Colonic mucosa (tissue), 4 donors: ENCODE measurements at places on chromosomes 12 and 14. TPM values are rescaled to one million over a fixed set of nuclear protein-coding genes. Genes with fewer than 3 reads are reported as not detected.

MYO1A gene
- total RNA-seq = 273 TPM

GNG2 gene
- 4.9 TPM for total RNA-seq

GRCh38 chr12:33052141-33053051, 155.8 kb upstream of the PKP2 start:
- no peaks in the 10 kb centered on the region for H3K4me1 ChIP-seq
- H3K27me3 ChIP-seq = no peaks in the 10 kb centered on the region
- no peaks in the 10 kb centered on the region for H3K36me3 ChIP-seq
- no peak overlapping the region for H3K4me3 ChIP-seq
- H3K27ac ChIP-seq = no peak overlapping the region

GRCh38 chr12:117046011-117046369, 53.2 kb downstream of the TESC start:
- no peaks in the 10 kb centered on the region for H3K4me1 ChIP-seq
- no peak overlapping the region for H3K27ac ChIP-seq
- no peak for DNase-seq

- DNase-seq = no peak
- H3K4me3 ChIP-seq = no peak overlapping the region
- H3K27me3 ChIP-seq = no peaks in the 10 kb centered on the region
- no peaks in the 10 kb centered on the region for H3K4me1 ChIP-seq
- H3K36me3 ChIP-seq = no peaks in the 10 kb centered on the region
- H3K27ac ChIP-seq = no peak overlapping the region
Measured at GRCh38 chr12:108477055-108477880, 37.8 kb upstream of the FICD start.

- H3K4me3 ChIP-seq = no peak overlapping the region
- H3K36me3 ChIP-seq = no peaks in the 10 kb centered on the region
- DNase-seq = no peak
- H3K27me3 ChIP-seq = no peaks in the 10 kb centered on the region
Measured at GRCh38 chr14:24881116-24881893, 168.6 kb downstream of the STXBP6 start.

RIPK3 gene
- total RNA-seq = 30.1 TPM

POTEG gene
- total RNA-seq = not detected

GRCh38 chr12:111322336-111323250, 46.3 kb downstream of the PHETA1 start:
- H3K4me1 ChIP-seq = no peaks in the 10 kb centered on the region
- H3K4me3 ChIP-seq = no peak overlapping the region
- H3K27ac ChIP-seq = no peak overlapping the region
- H3K36me3 ChIP-seq = no peaks in the 10 kb centered on the region
- no peaks in the 10 kb centered on the region for H3K27me3 ChIP-seq

GRCh38 chr12:110556705-110557104, 26.4 kb downstream of the PPTC7 start:
- no peak overlapping the region for H3K4me3 ChIP-seq
- H3K27me3 ChIP-seq = no peaks in the 10 kb centered on the region
- H3K4me1 ChIP-seq = peaks cover 4% of the 10 kb centered on the region
- no peak for DNase-seq

DNA sequence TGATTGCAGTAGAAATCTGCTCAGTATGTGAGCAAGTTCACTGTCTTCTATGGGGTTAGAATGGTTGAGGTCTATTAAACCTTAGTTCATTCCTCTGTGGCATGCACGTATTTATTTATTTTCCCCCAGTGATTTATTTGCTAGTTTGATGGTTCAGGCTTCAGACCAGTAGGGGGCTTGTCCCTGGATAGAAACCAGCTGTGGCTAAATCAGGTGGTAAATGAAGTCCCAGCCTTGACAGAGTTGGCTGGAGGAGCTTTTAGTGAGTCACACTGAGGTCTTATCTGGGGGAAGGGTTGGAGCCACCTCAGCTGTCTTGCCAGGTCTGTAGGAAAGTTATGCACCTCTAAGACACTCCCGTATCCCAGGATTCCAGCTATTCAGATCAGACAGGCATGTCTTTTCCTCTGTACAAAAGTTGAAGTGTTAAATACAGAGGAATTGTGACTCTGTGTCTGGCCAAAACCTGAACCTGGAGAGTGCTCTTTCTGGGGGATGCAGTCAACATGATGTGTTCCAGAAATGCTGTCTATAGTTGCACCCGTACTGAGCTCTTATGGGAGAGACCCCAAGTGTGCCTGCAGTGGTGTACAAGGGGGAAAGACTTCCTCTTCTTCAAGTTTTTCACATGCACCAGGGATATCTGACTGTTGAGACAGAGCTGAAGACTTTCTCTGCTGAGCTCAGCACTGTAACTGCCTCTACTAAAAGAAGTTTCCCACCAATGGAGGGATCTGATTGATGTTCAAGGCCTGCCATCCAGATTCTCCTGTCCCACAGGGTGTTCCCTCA, 1322.1 kb downstream of the TMEM121 start:
- H3K4me3 ChIP-seq = no peak overlapping the region
- H3K36me3 ChIP-seq = no peaks in the 10 kb centered on the region
- H3K4me1 ChIP-seq = peaks cover under 1% of the 10 kb centered on the region
- no peak overlapping the region for H3K27ac ChIP-seq
- no peaks in the 10 kb centered on the region for H3K27me3 ChIP-seq

DNA sequence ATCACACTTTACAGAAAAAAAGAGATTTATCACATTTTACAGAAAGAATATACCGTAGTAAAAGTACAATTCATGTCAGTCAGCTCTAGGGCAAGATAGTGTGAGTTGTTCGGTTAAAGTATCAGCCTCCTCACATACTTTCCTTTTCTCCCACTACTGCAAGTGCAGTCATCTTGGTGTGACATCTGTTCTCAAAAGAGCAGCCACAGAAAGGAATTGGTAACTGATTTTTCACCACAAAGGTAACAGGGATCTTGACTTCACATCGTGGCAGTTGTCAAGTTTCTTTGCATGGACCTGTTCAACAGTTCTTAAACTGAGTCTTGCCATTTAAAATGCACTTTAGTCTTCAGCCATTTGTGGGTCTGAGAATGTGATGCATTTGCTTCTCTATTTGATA, 5.0 kb upstream of the E2F7 start:
- no peaks in the 10 kb centered on the region for H3K4me1 ChIP-seq
- no peaks in the 10 kb centered on the region for H3K36me3 ChIP-seq
- H3K27ac ChIP-seq = no peak overlapping the region
- DNase-seq = no peak
- H3K27me3 ChIP-seq = no peaks in the 10 kb centered on the region

HPD gene
- total RNA-seq = 0.91 TPM

- H3K27me3 ChIP-seq = no peaks in the 10 kb centered on the region
- DNase-seq = no peak
- no peak overlapping the region for H3K4me3 ChIP-seq
- H3K27ac ChIP-seq = no peak overlapping the region
- no peaks in the 10 kb centered on the region for H3K4me1 ChIP-seq
Measured at GRCh38 chr14:76203086-76204001, 51.6 kb downstream of the GPATCH2L start.

GLS2 gene
- 1.7 TPM for total RNA-seq

- peaks cover 30% of the 10 kb centered on the region for H3K27me3 ChIP-seq
- no peak for DNase-seq
- H3K27ac ChIP-seq = no peak within 1 kb of the TSS
- H3K36me3 ChIP-seq = no peaks in the 10 kb centered on the region
- peaks cover 27% of the 10 kb centered on the region for H3K4me1 ChIP-seq
- H3K4me3 ChIP-seq = peak within 1 kb of the TSS; percentile 45
Measured at GRCh38 chr12:48999371-49000131, at the start of gene DDN. DDN (minus strand) TSS chr12:48999375; CDS start chr12:48999287, 88 bp downstream.

- no peak for DNase-seq
- H3K27ac ChIP-seq = no peak overlapping the region
- no peak overlapping the region for H3K4me3 ChIP-seq
- no peaks in the 10 kb centered on the region for H3K4me1 ChIP-seq
- H3K36me3 ChIP-seq = no peaks in the 10 kb centered on the region
Measured at GRCh38 chr12:124433147-124433874, 134.1 kb downstream of the NCOR2 start.

IFNG-AS1 gene
- not detected for total RNA-seq

GRCh38 chr12:57811028-57811755, 7.3 kb downstream of the AVIL start:
- no peaks in the 10 kb centered on the region for H3K4me1 ChIP-seq
- no peak for DNase-seq
- H3K27me3 ChIP-seq = no peaks in the 10 kb centered on the region
- H3K4me3 ChIP-seq = no peak overlapping the region
- no peak overlapping the region for H3K27ac ChIP-seq

GMPR2 gene
- 57.9 TPM for total RNA-seq

- no peak for DNase-seq
- no peaks in the 10 kb centered on the region for H3K4me1 ChIP-seq
- H3K27me3 ChIP-seq = no peaks in the 10 kb centered on the region
- H3K4me3 ChIP-seq = no peak overlapping the region
Measured at GRCh38 chr12:3281588-3282383, 204.6 kb downstream of the TSPAN9 start.

KLHL33 gene
- total RNA-seq = 0.05 TPM

HCAR1 gene
- total RNA-seq = not detected

KCNC2 gene
- not detected for total RNA-seq

PRMT5 gene
- total RNA-seq = 86.4 TPM

DNA sequence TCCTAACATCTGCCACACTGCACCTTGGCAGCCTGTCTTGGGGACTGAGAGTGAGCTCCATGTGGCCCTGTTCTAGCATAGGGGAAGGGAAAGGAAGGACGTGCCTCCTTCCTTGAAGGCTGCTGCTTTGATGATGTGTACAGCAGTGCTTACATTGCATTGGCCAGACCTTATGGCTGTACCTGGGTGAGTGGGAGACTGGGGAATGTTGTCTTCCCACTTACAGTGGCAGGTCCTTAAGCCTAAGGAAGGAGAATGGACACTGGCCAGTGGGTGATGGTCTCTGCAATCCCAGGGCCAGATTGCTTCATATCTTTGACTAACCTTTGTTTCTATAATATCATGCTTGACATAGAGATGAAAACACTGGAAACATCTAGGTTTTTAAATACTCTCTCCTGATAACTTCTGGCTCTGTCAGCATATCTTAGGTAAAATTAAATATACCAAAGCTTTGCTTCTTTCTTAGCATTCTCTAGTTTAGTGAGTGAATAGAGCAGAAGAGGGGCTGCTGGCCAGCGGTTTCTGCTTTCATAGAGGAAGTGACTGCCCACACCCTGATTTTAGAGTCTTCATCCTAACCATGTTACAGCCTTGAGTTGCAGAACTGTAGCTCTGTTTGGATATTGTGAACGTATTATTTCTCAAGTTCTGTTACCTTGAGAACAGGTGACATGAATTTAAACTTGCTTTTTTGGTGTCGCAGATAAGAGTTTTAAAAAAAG, 27.2 kb downstream of the KLC1 start:
- no peak overlapping the region for H3K4me3 ChIP-seq
- no peaks in the 10 kb centered on the region for H3K4me1 ChIP-seq
- no peaks in the 10 kb centered on the region for H3K36me3 ChIP-seq

DNA sequence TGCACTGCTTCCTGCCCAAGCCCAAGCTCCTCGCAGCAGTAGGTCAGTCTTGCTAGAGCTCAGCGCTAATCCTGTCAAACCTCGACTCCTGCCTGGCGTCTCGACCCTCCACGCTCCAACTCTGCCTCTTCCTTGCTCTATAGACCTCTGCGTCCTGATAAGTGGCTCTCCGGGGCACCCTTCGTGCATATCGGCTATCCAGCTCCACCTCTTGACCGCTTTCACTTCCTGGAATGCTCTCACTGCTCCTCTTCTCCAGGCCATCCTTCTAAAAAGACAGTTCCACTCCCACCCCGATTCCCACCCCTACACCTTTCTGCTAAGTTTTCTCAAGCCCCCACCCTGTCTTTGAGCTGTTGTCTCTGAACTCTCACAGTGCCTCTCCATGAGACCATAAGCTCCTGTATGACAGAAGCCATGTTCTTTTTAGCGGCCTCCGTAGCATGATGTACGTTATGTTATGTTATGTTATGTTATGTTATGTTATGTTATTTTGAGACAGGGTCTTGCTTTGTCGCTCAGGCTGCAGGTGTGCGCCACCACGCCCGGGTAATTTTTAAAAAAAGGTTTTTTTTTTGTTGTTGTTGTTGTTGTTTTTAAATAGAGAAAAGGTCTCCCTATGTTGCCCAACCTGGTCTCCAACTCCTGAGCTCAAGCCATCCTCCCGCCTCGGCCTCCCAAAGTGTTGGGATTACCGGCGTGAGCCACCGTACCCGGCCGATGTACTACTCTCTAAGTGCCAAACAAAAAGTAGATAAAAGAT, 601 bp downstream of the COX14 start:
- H3K36me3 ChIP-seq = no peaks in the 10 kb centered on the region
- no peaks in the 10 kb centered on the region for H3K27me3 ChIP-seq
- peak; percentile 59 for DNase-seq
- peak overlapping the region; percentile 73 for H3K4me3 ChIP-seq
- peaks cover 32% of the 10 kb centered on the region for H3K4me1 ChIP-seq

DNA sequence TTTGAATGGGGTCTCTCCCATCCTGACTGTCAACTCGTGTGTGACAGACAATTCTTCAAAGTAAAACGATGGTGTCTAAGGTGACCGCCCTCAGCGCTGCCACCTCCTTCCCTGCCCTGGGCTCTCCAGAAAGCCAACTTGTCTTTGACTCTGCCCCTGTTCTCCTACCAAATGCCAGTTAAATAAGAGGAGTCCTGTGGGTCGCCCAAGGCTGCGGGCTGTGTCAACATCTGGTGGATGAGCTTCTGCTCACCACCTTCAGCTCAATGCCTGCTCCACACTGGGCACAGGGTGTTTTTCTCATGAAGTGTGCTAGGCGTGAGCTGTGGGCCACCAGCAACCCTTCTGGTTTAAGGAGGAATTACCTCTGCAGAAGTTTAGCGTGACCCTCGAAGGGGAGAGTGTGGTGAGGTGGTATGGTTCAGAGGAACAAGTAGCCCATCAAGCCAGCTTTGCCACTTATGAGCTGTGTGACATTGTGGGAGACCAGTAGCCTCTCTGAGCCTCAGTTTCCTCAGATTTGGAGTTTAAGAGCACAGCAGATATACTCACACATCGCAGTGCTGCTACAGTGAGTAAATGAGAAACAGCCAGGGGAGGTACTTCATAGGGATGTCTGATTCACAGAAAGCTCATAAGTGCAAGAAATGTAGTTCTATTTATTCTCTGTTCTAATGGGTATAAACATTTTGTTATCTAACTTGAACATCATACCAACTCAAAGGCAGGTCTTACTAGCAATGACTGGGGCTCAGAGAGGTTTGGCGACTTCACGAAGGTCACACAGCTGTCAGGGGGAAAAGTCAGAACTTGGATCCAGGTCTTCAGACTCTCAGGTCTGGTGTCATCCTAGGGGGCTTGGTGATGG, 12.1 kb downstream of the SERPINA1 start:
- H3K4me1 ChIP-seq = no peaks in the 10 kb centered on the region
- no peak for DNase-seq
- H3K27ac ChIP-seq = no peak overlapping the region
- no peak overlapping the region for H3K4me3 ChIP-seq
- no peaks in the 10 kb centered on the region for H3K27me3 ChIP-seq
- H3K36me3 ChIP-seq = no peaks in the 10 kb centered on the region

DNA sequence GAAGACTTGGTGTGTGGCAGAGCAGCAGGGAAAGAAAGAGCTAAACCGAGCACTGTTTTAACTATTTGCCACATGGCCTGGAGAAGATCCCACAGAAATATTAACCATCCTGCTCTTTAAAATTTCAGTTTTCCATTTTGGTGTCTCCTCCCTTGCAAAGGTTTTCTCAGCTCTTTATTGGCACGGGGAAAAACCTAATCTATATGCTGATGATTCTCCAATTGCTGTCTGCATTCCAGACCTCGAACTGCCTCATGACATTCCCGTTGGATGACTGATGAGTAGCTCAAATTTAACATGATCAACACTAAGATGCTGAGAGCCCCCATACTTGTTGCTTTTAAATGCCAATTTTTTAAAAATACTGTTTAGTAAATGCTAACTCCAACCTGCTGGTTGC, 115.0 kb downstream of the EMP1 start:
- no peak for DNase-seq
- H3K27ac ChIP-seq = no peak overlapping the region
- H3K27me3 ChIP-seq = no peaks in the 10 kb centered on the region
- H3K4me3 ChIP-seq = no peak overlapping the region
- H3K4me1 ChIP-seq = no peaks in the 10 kb centered on the region

AQP5 gene
- total RNA-seq = not detected
